ENCODE measurements at places on chromosomes 4 and X.

GRCh38 chr4:173827707-173828106 lies 297.7 kb upstream of the HAND2 start:
- H3K36me3 ChIP-seq: no peaks in the 10 kb centered on the region
- no peak overlapping the region for H3K27ac ChIP-seq
- no peak overlapping the region for H3K4me3 ChIP-seq
- DNase-seq: no peak
- peaks cover 8% of the 10 kb centered on the region for H3K27me3 ChIP-seq

DNA sequence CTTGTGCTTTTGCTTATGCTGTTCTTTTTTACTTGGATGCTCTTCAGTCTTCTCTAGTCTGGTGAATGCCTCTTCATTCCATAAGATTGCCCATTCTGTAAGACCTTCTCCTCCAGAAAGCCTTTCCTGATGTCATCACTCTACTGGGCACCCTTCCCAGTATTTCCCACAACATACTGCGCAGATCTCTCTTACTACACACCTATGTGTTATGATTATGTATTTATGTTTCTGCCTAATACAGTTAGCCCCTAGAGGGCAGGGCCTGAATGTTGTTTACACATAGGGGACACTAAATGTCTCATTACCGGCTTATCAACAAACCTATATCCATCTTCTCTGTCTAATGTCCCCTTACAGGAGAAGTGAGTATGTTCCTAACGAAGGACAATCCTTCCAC lies 21.1 kb downstream of the AIFM1 start:
- no peaks in the 10 kb centered on the region for H3K27me3 ChIP-seq
- H3K27ac ChIP-seq: no peak overlapping the region
- DNase-seq: no peak

GRCh38 chrX:98207947-98208346 lies 1324.2 kb downstream of the RPA4 start:
- H3K27ac ChIP-seq: no peak overlapping the region
- DNase-seq: no peak
- H3K36me3 ChIP-seq: no peaks in the 10 kb centered on the region
- no peaks in the 10 kb centered on the region for H3K27me3 ChIP-seq
- H3K4me3 ChIP-seq: no peak overlapping the region

- peaks cover 40% of the 10 kb centered on the region for H3K27me3 ChIP-seq
- H3K4me3 ChIP-seq: no peak overlapping the region
- H3K36me3 ChIP-seq: peaks cover 2% of the 10 kb centered on the region
- H3K27ac ChIP-seq: no peak overlapping the region
- H3K4me1 ChIP-seq: no peaks in the 10 kb centered on the region
Measured at GRCh38 chr4:55121246-55121645, 4.1 kb downstream of the KDR start.

DNA sequence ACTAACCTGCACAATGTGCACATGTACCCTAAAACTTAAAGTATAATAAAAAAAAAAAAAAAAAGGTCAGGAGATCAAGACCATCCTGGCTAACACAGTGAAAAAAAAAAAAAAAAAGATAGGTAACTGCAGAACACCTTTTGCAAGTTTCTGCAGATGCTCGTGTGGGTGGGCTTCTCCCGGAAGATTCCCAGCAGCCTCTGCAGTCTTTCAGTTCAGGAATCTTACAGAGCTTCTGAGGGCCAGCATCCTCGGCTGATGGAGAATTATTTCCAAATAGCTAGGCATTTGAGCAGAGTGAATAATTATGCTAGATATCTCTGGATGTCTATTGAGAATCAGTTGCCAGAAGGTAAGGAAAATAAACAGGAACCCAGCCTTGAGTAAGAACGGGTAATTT lies 300.7 kb downstream of the DCTD start:
- H3K27ac ChIP-seq: no peak overlapping the region
- no peak overlapping the region for H3K4me3 ChIP-seq
- no peak for DNase-seq
- no peaks in the 10 kb centered on the region for H3K36me3 ChIP-seq

DNA sequence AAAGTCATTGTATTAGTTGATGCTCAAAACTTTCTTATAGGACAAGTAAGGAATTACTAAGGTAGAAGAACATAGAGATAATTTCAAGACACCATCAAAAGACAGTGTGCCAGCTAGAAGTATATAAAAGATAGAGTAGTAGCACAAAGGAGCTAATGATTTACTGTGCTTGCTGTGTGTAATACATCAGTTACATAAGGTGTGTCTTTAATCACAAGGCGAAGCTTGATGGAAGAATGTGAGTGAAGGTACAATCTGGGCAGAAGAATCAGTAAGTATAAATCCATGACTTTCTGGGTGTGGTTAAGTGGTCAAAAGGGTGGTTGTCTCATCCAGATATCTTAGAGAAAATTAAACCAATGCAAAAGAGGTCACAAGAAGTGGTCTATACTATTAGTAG lies 95.1 kb upstream of the BOD1L1 start:
- no peaks in the 10 kb centered on the region for H3K36me3 ChIP-seq
- no peak overlapping the region for H3K4me3 ChIP-seq
- DNase-seq: no peak
- H3K27me3 ChIP-seq: peaks cover 17% of the 10 kb centered on the region
- H3K27ac ChIP-seq: no peak overlapping the region

- no peak overlapping the region for H3K27ac ChIP-seq
- H3K4me3 ChIP-seq: no peak overlapping the region
- no peaks in the 10 kb centered on the region for H3K36me3 ChIP-seq
- peaks cover 3% of the 10 kb centered on the region for H3K4me1 ChIP-seq
- DNase-seq: no peak
- no peaks in the 10 kb centered on the region for H3K27me3 ChIP-seq
Measured at GRCh38 chr4:113790478-113790877, 28.9 kb upstream of the CAMK2D start.

DNA sequence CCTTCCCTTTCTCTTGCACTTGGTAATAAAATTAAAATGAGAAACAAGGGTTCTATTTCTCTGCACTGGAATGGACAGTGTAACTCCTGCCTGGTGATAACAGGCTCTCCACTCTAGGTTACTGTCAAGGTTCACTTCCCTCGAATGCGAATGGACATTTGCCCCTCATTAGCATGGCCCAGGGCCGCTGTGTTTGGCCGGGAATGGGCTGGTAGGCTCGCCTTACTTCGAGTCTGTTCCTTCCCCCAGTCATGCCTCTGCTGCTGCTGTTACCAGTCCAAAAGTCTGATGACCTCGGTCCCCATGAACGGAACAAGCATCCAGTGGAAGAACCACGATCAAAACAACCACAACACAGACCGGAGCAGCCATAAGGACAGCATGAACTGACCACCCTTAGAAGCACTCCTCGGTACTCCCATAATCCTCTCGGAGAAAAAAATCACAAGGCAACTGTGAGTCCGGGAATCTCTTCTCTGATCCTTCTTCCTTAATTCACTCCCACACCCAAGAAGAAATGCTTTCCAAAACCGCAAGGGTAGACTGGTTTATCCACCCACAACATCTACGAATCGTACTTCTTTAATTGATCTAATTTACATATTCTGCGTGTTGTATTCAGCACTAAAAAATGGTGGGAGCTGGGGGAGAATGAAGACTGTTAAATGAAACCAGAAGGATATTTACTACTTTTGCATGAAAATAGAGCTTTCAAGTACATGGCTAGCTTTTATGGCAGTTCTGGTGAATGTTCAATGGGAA lies 61.5 kb downstream of the EDNRA start:
- peaks cover 4% of the 10 kb centered on the region for H3K36me3 ChIP-seq
- H3K27me3 ChIP-seq: peaks cover 53% of the 10 kb centered on the region
- peaks cover 4% of the 10 kb centered on the region for H3K4me1 ChIP-seq
- H3K4me3 ChIP-seq: no peak overlapping the region

DNA sequence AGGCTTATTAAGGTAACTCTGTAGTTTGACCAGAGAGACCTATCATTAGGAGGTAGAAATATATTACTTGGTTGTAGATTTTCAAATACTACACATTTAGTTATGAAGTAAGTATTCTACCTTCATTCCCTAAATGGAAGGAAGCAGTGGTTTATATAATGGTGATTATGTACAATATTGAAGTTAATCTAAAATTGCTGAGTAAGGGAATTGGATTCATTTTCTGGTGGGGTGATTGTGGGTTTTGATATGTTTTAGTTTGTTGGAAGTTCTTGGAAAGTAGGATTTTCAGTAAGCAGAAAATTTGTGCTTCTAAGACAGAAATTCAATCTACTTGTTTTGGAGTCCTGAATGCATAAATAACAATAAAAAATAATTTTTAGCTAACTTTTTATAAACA lies 1830.9 kb upstream of the ADGRL3 start:
- H3K4me1 ChIP-seq: no peaks in the 10 kb centered on the region
- no peaks in the 10 kb centered on the region for H3K27me3 ChIP-seq
- H3K27ac ChIP-seq: no peak overlapping the region

DNA sequence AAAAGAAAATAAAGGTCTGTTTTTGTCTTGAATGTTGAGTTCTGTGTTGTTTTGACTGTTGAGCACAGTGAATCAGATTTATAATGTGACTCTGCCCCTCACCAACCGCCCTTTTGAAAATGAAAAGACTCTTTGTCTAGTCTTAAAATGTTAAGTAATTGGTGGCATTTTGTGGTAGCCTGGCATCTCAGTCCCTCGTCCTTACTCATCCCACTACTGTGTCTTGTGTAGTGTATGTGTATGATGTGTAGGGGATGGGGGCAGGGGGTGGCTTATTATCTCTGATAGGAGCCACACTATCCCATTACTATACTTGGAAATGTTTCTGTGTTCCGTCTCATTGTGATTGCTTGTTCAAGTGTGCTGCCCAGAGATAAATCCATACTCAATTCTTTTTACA lies 12.2 kb downstream of the KLHL34 start:
- H3K27me3 ChIP-seq: no peaks in the 10 kb centered on the region
- H3K27ac ChIP-seq: no peak overlapping the region
- H3K36me3 ChIP-seq: no peaks in the 10 kb centered on the region
- no peak for DNase-seq
- H3K4me1 ChIP-seq: no peaks in the 10 kb centered on the region
- H3K4me3 ChIP-seq: no peak overlapping the region

- no peaks in the 10 kb centered on the region for H3K27me3 ChIP-seq
- H3K4me3 ChIP-seq: no peak overlapping the region
Measured at GRCh38 chrX:104098919-104099318, 13.4 kb upstream of the ZCCHC18 start.

DNA sequence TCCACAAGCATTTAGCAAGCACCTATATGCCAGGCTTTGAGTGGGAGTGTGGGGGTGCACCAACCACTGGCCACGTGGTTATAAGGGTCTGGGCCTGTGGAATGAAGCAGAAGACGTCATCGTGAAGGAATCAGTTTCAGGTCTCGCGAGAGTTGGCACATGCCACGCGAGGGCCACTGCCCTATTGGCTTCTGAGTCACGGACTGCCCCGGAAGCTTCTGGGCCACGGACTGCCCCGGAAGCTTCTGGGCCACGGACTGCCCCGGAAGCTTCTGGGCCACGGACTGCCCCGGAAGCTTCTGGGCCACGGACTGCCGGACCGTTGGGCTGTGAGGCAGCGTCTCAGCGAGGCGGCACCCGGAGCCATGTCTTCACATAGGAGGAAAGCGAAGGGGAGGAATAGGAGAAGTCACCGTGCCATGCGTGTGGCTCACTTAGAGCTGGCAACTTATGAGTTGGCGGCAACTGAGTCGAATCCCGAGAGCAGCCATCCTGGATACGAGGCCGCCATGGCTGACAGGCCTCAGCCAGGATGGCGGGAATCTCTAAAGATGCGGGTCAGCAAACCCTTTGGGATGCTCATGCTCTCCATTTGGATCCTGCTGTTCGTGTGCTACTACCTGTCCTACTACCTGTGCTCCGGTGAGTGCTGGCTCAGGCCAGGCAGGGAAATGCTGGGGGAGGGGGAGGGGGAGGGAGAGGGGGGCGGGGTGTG lies at the start of gene FMR1NB:
Gene FMR1NB, plus strand, starts transcription at position 300 of the 715 bp plus-strand sequence. Its CDS starts 66 bp downstream, at position 366.
- DNase-seq: no peak
- no peaks in the 10 kb centered on the region for H3K4me1 ChIP-seq
- no peaks in the 10 kb centered on the region for H3K27me3 ChIP-seq
- no peak within 1 kb of the TSS for H3K4me3 ChIP-seq
- H3K27ac ChIP-seq: no peak within 1 kb of the TSS

- DNase-seq: no peak
- H3K36me3 ChIP-seq: no peaks in the 10 kb centered on the region
- H3K4me3 ChIP-seq: no peak overlapping the region
- H3K27me3 ChIP-seq: no peaks in the 10 kb centered on the region
- no peak overlapping the region for H3K27ac ChIP-seq
- H3K4me1 ChIP-seq: no peaks in the 10 kb centered on the region
Measured at GRCh38 chrX:32137525-32137924, 1065.7 kb upstream of the FTHL17 start.

GRCh38 chr4:38662522-38663089 lies 1.4 kb upstream of the KLF3 start:
- no peak for DNase-seq
- peaks cover 41% of the 10 kb centered on the region for H3K4me1 ChIP-seq
- H3K36me3 ChIP-seq: peaks cover 3% of the 10 kb centered on the region
- peak overlapping the region; percentile 63 for H3K27ac ChIP-seq
- no peaks in the 10 kb centered on the region for H3K27me3 ChIP-seq

DNA sequence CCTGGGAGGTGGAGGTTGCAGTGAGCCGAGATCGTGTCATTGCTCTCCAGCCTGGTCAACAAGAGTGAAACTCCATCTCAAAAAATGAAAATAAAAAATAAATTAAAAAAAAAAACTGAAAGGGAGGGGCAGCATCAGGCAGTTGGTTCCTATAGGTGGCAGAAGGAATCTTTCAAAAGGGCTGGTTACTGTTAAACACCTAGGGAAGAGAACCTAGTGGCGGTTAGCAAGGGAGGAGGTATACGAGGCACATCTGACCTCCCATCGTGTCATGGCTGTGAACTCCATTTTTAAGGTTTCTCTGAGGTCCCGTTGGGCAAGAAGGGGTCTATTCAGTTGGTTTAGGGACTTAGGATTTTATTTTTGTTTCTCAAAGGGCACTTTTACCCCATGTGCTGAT lies 150.1 kb downstream of the SLC7A11 start:
- peaks cover 14% of the 10 kb centered on the region for H3K27me3 ChIP-seq
- peaks cover 5% of the 10 kb centered on the region for H3K4me1 ChIP-seq
- no peaks in the 10 kb centered on the region for H3K36me3 ChIP-seq
- no peak for DNase-seq
- H3K27ac ChIP-seq: no peak overlapping the region

GRCh38 chr4:43341741-43342140 lies 449.2 kb downstream of the GRXCR1 start:
- H3K27ac ChIP-seq: no peak overlapping the region
- no peaks in the 10 kb centered on the region for H3K36me3 ChIP-seq
- no peaks in the 10 kb centered on the region for H3K27me3 ChIP-seq
- DNase-seq: no peak
- H3K4me3 ChIP-seq: no peak overlapping the region

DNA sequence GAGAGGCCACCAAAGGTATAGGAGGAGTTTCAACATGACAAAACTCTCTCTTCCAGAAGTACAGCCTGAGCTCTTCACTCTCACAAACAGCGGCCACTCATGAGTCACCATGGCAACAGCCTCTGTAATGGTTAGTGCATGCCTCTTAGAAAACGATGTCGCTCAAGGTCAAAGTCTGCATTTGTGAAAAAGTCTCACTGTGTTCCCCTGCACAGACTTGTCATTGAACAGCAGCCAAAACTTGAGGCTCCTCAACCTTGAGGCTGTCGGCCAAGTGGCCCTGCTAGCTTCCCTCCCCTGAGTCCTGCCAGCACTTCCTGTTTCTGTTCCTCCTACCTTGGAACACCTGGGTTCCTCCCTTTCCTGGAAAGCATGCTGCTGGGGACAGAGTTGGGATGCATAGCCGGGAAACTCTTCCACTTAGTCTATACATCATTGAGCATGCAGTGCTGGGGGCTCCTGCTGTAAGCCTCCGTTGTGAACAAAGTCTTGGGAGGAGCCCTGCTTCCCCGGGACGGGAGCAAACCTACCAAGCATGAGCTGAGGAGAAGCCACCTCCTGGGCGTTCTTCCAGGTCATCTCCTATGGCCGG lies 66.6 kb downstream of the ING2 start:
- H3K27me3 ChIP-seq: peaks cover 27% of the 10 kb centered on the region

Measured in T-helper 17 cell (primary cell).